ENCODE measurements at places on chromosomes 4 and X. TPM values are rescaled to one million over a fixed set of nuclear protein-coding genes. Genes with fewer than 3 reads are reported as not detected.

DNA sequence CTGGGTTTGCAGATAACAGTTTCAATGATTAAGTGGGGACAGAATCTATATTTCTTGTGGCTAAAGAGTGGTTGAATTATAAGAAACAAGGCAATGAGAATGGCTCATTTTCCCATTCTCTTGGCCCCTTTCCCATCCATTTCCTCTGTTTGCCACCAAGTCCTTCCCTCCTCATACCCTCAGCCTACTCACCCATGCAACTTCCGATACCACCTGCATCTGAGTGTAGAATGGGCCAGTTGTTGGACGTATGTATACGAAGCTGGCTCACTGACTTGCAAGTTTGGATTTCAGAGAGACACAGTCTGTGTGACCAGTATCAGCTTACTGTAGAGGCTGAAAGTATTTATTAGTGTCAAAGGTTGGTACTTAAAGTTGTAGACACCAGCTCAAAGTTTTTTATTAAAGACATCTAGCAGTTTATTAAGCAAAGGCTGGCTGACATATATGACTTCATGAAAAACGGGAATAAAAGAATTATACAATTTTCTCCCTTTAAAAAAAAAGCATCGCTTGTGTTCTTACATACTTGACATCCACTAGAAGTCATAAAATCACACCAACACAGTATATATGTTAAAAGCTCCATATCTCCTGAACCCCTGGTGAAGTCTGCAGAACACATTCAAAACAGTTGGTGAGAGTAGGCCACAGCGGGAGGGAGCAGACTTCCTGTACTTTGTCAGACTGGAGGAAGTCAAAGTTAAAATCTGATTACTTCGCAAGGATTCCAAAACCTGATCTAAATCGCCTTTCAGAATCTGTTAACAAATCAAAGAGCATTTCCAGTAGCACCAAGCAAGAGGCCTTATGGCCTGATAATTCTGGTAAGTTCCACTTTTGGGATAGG, 22.4 kb upstream of the STIM2 start:
- DNase-seq: no peak

GRCh38 chrX:41518127-41518840, 71.1 kb downstream of the NYX start:
- DNase-seq: no peak

DNA sequence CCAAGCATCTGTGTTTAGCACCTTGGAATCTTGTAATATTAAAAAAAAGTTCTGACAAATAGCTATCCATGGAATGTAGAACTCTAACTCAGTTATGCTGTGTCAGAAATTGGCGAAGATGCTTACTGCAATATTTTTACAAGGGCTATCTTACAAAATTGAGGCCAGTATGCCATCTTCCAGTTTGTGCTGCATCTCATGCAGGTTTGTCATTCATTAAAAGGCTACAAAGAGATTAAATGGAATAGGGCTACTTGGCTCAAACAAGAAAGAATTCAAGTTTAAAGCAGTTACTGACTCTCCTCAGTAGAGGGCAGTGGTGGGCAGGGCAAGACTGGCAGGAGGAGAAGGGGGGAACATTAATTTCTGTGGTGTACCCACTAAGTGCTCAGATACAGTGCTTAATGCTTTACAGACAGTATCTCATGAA, 66.5 kb downstream of the SHROOM4 start:
- DNase-seq: no peak

DNA sequence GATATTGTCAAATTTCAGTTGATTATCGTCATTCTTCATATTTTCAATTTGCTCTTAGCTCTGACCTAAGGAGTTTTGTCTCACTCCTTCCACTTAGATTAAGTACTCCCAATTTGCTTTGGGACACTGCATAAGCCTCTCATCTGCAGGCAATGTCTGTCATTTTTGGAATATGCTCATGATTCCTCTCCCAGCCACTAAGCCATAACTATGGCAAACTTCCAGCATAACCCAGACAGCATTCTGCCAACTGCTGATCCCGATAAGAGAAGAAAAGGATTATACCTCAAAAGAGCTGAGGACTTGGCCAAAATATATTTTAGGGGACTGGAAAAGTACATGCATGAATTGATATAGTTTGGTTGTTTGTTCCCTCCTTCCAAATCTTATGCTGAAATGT, 444.4 kb downstream of the GABRG1 start:
- DNase-seq: no peak

GRCh38 chrX:151488677-151489076, 74.8 kb upstream of the PASD1 start:
- no peak for DNase-seq

- DNase-seq: no peak
Observed at GRCh38 chr4:77155631-77156452, 1.2 kb upstream of the CCNG2 start.

GRCh38 chr4:148782284-148782683, 340.1 kb upstream of the NR3C2 start:
- no peak for DNase-seq

DNA sequence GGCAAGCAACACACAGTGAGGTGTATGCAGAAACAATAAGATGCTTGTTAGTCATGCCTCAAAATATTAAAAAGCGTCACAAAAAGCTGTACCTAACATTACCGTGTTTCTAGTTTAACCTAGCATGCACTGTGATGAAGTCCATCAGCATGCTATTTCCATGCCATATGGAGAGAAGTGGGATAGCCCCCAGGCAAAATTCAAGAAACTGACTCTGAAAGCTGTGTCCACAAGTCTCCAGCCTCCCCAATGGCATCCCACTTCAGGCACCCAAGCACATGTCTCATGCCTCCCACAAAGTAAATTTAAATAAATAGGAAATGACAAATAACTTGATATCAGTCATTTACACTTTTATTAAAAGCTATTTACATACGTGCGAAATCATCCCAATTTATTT, 10.8 kb downstream of the GABRA2 start:
- DNase-seq: no peak

The FAM47A gene
- not detected for polyA plus RNA-seq

The ARMCX6 gene
- 29.0 TPM for polyA plus RNA-seq

The AMBN gene
- polyA plus RNA-seq: not detected

The GPR173 gene
- 0.70 TPM for polyA plus RNA-seq

All from heart right ventricle (tissue), 16 donors.